ENCODE measurements at places on chromosomes 16 and 17. TPM values are rescaled to one million over a fixed set of nuclear protein-coding genes. Genes with fewer than 3 reads are reported as not detected.

The UMOD gene
- total RNA-seq, result not detected

The PHOSPHO1 gene
- total RNA-seq, result not detected

The MYADML2 gene
- total RNA-seq, result not detected

The TXNDC11 gene
- 32.3 TPM for total RNA-seq

DNA sequence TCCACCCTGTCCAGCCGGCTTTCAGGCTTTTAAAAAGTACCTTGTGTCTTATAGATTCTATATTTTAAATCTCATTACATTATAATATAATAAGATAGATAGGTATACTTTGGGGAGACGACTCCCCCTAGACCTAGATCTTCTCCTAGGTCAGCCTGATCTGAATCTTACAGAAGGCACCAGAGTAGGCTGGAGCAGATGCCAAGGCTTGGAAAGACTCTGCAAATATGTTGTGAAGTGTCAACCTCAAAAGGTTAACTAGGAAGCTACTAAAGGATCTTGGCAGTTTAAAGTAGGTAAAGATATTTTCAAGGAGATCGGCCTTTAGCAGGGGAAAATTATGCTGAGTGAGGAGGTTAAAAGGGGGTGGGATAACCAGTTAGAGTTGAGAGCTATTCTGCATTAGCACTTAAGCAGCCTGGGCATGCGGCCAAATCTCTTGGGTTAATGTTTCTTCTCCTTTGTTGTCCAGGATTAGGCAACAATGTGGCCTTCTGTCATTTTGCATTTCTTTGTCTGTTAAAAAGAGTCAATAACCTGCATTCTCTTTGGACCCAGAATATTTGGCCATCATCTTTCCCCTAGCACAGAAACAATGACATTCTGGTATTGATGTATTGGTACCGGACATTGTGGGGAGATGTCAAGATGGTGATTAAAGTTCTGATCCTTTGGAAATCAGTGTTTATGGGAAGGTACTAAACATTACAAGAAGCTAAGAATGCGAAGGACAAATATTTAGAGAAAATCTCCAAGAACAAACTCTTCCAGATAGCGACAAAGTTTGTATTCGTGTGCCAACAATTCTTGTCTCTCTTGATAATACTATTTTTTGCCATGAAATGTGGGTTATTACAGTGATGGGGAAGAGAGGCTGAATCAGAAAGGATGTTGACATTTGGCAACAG lies 51.2 kb upstream of the DHX40 start:
- no peak overlapping the region for H3K4me3 ChIP-seq
- H3K27me3 ChIP-seq, result peaks cover 10% of the 10 kb centered on the region
- no peaks in the 10 kb centered on the region for H3K36me3 ChIP-seq
- no peak overlapping the region for H3K27ac ChIP-seq
- peaks cover 5% of the 10 kb centered on the region for H3K4me1 ChIP-seq

DNA sequence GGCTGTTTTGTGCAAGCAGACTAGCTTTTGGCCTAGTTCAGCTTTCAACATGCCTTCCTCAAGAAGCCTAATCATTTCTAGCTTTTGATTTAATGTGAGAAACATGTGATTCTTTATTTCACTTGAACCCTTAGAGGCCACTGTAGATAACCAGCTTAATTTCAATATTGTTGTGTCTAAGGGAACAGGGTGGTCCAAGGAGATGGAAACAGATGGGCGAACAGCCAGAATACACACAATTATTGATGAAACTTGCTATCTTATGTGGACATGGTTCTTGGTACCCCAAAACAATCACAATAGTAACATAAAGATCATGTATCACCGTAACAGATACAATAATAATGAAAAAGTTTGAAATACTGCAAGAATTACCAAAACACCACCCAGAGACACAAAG lies 4.8 kb downstream of the NPRL3 start:
- H3K4me3 ChIP-seq, result no peak overlapping the region
- no peaks in the 10 kb centered on the region for H3K27me3 ChIP-seq
- no peak for DNase-seq

DNA sequence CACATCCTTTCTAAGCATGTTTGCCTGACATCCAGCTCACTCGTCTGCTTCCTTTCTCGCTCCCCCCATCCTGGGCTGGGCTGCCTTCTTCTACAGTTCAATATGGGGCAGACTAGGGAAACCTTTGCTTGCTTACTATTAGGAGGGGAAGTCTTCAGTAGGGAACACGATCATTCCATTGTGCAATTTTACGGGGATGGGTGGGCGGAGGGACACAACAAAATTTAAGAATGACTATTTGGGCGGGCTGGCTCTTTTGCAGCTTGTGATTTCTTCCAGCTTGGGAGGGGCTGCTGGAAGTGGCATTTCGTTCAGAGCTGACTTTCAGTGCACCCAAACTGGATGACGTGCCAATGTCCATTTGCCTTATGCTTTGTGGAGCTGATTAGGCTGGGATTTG lies 25.4 kb downstream of the PCTP start:
- no peak overlapping the region for H3K4me3 ChIP-seq
- no peak overlapping the region for H3K27ac ChIP-seq
- H3K36me3 ChIP-seq, result peaks cover 39% of the 10 kb centered on the region
- no peak for DNase-seq
- no peaks in the 10 kb centered on the region for H3K4me1 ChIP-seq

DNA sequence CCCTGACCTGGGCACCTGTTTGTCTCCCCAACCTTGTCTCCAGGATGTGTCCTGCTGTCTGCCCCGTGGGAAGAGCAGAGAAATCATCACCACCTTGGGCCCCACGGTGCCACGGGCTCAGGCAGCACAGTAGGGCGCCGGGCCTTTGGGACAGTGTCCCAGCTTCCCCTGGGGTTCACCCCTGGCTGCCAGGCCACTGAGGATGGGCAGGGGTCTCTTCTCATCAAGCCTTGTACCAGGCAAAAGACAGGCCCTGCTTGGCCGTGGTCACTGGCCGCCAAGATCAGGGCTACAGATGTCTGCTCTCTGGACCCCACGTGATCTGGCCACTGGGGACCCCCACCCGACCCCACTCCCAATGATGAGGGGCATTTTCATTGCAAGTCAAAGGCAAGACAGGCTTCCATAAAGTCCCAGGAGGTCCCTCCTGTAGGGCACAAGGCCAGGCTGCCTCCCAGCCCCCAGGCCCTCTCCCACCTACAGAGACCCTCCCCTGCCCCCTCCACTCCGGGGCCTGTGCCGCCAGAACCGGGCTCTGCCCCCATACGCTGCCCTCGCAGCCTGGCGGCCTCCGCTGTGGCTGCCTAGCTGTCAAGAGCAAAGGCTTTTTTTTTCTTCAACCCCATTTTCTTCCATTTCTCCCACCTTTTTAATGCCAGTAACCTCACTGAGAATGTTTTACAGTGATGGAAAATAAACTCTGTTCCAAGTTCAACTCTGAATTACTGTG lies 14.5 kb downstream of the DNAAF8 start:
- no peak overlapping the region for H3K4me3 ChIP-seq
- no peak overlapping the region for H3K27ac ChIP-seq
- no peaks in the 10 kb centered on the region for H3K4me1 ChIP-seq
- H3K36me3 ChIP-seq, result peaks cover 7% of the 10 kb centered on the region
- DNase-seq, result no peak

GRCh38 chr16:85072947-85073346 lies 39.3 kb downstream of the CIBAR2 start:
- no peaks in the 10 kb centered on the region for H3K27me3 ChIP-seq
- no peaks in the 10 kb centered on the region for H3K4me1 ChIP-seq
- peaks cover 20% of the 10 kb centered on the region for H3K36me3 ChIP-seq

DNA sequence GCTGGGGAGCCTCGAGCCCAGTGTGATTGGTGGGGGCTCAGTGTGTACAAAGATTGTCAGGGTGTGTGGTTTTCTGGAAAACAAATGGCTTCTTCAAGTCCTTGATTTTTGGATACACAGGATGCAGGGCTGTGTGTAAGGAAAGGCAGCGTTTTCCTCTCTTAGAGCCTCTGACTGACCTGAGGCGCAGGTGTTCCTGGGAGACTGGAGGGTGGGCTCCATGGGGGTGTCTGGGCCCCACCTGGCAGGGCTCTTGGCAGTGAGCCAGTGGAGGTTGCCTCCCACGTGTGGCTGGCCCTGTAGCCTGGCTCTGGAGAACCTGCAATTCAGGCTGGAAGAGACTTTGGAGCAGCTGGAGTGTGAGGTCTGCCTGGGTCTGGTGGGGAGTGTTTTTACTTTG lies 5.0 kb downstream of the FOXK2 start:
- no peaks in the 10 kb centered on the region for H3K36me3 ChIP-seq
- peaks cover 55% of the 10 kb centered on the region for H3K4me1 ChIP-seq
- H3K4me3 ChIP-seq, result no peak overlapping the region
- no peak for DNase-seq

- H3K27ac ChIP-seq, result no peak overlapping the region
- H3K36me3 ChIP-seq, result peaks cover 19% of the 10 kb centered on the region
- no peaks in the 10 kb centered on the region for H3K27me3 ChIP-seq
- DNase-seq, result no peak
- H3K4me3 ChIP-seq, result no peak overlapping the region
Observed at GRCh38 chr16:1541293-1542165, 8.1 kb downstream of the TMEM204 start.

- no peak overlapping the region for H3K4me3 ChIP-seq
- H3K27me3 ChIP-seq, result no peaks in the 10 kb centered on the region
- DNase-seq, result no peak
- H3K4me1 ChIP-seq, result peaks cover 69% of the 10 kb centered on the region
- H3K36me3 ChIP-seq, result peaks cover 12% of the 10 kb centered on the region
Observed at GRCh38 chr16:66515596-66516508, 34.1 kb downstream of the TK2 start.

DNA sequence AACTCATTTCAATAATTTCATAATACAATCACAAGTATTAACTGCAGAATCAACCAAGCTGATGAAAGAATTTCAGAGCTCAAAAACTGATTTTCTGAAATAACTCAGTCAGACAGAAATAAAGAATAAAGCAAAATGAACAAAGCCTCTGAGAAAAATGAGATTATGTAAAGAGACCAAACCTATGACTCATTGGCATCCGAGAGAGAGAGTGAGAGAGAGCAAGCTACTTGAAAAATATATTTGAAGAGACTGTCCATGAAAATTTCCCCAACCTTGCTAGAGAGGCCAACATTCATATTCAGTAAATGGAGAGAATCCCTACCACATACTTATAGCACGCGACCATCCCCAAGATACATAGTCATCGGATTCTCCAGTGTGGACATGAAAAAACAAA lies 1376.4 kb downstream of the CDH11 start:
- no peak for DNase-seq
- H3K27ac ChIP-seq, result no peak overlapping the region
- no peaks in the 10 kb centered on the region for H3K36me3 ChIP-seq
- H3K27me3 ChIP-seq, result peaks cover 7% of the 10 kb centered on the region
- H3K4me1 ChIP-seq, result no peaks in the 10 kb centered on the region

All from osteocyte (in vitro differentiated cells).